Activated T-cell treated with anti-CD3 and anti-CD28 coated beads, Interleukin-2, amount 50 U/mL, for 48 hours (primary cell): ENCODE measurements at places on chromosomes 4 and X.

DNA sequence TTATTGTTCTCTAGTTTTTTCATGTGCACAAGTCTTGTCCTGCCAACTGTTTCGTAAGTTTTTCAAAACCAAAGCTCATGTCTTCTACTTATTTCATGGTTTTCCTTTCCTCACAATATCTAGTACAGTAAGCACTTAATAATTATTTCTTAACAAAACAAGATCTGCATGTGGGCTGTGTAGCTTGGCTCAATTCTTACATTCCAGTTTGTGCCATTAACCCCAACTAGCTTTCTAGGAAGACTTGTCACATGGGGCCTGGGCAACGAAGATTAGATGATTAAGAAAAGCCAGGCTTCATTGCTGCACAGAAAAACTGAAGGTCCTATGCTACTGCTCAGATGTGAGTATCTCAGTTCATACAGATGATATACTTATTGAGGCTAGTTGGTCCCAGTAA, 155.3 kb upstream of the TEX13A start:
- no peak for DNase-seq

DNA sequence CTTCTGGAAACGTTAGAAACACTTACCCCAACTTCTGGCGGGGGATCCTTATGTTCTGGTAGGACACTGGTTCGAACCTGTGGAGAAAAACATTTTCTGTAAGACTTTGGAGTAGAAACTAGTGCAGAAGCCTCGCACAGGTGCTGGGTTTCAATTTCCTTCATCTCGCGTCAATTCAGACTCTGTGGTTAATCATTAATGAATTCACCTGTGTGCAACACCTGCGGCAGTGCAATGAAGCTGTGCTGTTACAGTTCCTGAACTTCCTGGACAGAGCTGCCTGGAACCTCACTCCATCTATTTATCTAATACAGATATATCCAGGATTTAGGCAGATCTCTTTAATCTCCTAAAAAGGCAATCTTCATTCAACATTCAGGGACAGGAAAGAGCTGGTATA, 531.4 kb downstream of the INPP4B start:
- DNase-seq, result no peak

- peak; percentile 69 for DNase-seq
These were observed 44.4 kb upstream of the TMSB15B start for GRCh38 chrX:103918050-103918449.

DNA sequence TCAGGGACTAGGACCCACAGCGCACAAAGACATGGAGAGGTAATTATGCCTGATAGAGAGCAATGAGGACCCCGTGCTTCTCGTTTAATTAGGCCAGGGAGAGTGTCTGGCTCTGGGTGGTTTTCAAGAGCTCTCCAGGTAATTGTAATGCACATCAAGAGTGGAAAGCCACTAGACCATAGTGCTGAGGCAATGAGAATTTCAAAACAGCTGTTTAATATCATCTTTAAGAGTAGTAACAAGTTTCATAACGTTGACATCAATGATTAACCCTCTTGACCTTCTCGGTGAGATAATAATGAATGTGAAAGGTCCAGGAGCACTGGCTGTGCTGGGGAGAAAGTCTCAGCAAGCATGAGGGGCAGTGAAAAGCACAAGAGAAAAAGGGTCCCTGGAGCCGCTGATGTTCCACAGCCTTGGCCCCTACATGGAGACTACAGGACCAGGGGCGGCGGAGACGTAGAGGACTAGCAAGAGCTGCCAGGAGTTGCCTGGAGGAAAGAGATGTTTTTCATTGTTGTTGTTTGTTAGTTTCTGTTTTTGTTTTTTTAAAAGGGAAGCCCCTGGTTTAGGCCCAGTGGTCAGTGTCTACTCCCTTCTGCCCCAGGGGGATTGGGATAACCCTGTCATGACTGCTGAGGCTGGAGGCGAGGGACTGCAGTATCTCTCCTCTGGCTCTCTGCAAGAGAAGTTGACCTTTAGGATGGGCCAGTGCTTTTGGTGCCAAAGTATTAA, 14.8 kb upstream of the CXCR3 start:
- no peak for DNase-seq

DNA sequence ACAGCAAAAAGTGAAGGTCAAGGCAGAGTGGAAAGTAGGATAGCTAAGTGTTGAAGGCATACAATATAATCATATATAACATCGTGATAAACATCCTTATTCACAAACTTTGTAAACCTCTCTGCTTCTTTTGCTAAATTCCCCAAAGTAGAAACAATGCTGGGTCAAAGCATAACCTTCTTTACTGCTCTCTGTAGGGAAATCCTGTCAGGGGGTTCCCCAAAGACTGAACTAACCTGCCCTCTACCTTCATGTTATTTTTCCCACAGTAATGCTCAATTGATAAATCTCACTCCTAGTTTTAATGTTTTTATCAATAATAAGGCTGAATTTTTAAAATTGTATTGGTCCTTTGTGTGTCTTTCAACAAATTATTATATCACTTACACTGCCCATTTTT, 55.7 kb downstream of the DCHS2 start:
- DNase-seq, result no peak

- no peak for DNase-seq
These were observed 27.1 kb downstream of the TMEM271 start for GRCh38 chr4:548976-549375.
